ENCODE measurements at places on chromosomes 3 and 15. TPM values are rescaled to one million over a fixed set of nuclear protein-coding genes. Genes with fewer than 3 reads are reported as not detected.

Gene ADGRG7
- not detected for total RNA-seq

Gene SLC22A13
- total RNA-seq = not detected

Gene TEX9
- 3.2 TPM for total RNA-seq

Gene CFAP100
- not detected for total RNA-seq

Gene FSIP1
- total RNA-seq = 0.97 TPM

Gene NANOGP8
- not detected for total RNA-seq

Gene TERB2
- not detected for total RNA-seq

Gene TNK2
- total RNA-seq = 7.6 TPM

Gene GUCA1C
- not detected for total RNA-seq
